ENCODE measurements at places on chromosomes 4 and X.

GRCh38 chrX:87636533-87636932 lies 118.9 kb downstream of the KLHL4 start:
- no peak for DNase-seq

DNA sequence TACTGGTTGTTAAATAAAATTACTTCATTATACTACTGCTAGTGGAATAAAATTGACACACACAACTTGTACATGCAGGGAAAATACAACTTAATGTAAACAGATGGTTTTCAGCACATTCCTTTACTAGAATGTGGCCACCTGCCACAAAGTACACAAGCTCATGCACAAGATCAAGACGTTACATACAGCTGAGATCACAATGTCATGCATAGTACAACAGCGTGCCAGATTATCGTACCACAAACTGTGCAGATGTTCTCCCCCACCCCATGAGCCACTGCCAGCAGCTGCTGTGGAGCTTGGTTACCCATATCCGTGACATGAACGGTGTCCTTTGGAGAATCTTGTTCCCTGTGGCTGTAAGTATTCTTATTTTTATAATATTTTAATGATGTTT lies 27.7 kb downstream of the FBXO8 start:
- DNase-seq, result no peak

GRCh38 chr4:153566631-153567150 lies 100.5 kb downstream of the TMEM131L start:
- no peak for DNase-seq

GRCh38 chrX:73877687-73878086 lies 314.7 kb downstream of the CHIC1 start:
- no peak for DNase-seq

Measured in NCI-H524 (cell line).